ENCODE measurements at places on chromosomes 5 and 9. TPM values are rescaled to one million over a fixed set of nuclear protein-coding genes. Genes with fewer than 3 reads are reported as not detected.

GRCh38 chr5:146789712-146790653 is 88.6 kb downstream of the PPP2R2B start:
- no peak overlapping the region for H3K27ac ChIP-seq
- H3K4me3 ChIP-seq: no peak overlapping the region
- no peaks in the 10 kb centered on the region for H3K4me1 ChIP-seq

The DUSP1 gene
- 74.6 TPM for total RNA-seq

- no peaks in the 10 kb centered on the region for H3K36me3 ChIP-seq
- H3K4me3 ChIP-seq: no peak overlapping the region
- H3K27me3 ChIP-seq: peaks cover 11% of the 10 kb centered on the region
- DNase-seq: peak; percentile 69
- H3K27ac ChIP-seq: no peak overlapping the region
These were observed 28.2 kb downstream of the MRPL36 start for GRCh38 chr5:1771149-1772065.

DNA sequence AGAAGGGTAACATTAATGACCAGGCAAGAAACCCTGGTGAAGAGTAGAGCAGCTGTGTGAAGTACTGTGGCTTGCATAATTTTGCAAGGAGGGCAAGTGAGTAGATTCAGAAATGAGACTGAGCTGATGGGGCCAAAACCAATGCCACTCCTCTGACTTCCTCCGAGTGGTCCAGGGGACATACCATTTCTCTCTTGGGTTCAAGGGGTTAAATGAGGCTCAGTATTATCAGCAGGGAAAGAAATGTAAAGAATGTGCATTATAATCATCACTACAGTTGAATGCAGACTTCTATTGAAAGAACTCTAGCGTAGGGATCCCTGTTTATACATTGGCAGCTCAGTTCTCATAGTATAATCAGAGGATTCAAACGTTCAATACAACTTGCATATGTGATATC is 9.9 kb downstream of the POLR3G start:
- no peak for DNase-seq
- no peaks in the 10 kb centered on the region for H3K36me3 ChIP-seq
- H3K27ac ChIP-seq: no peak overlapping the region
- H3K27me3 ChIP-seq: no peaks in the 10 kb centered on the region

The ANKRD34B gene
- total RNA-seq: not detected

GRCh38 chr5:168162464-168162863 is 129.0 kb upstream of the WWC1 start:
- H3K27me3 ChIP-seq: peaks cover 6% of the 10 kb centered on the region
- DNase-seq: no peak
- H3K36me3 ChIP-seq: no peaks in the 10 kb centered on the region
- H3K4me3 ChIP-seq: no peak overlapping the region
- no peaks in the 10 kb centered on the region for H3K4me1 ChIP-seq
- H3K27ac ChIP-seq: no peak overlapping the region

DNA sequence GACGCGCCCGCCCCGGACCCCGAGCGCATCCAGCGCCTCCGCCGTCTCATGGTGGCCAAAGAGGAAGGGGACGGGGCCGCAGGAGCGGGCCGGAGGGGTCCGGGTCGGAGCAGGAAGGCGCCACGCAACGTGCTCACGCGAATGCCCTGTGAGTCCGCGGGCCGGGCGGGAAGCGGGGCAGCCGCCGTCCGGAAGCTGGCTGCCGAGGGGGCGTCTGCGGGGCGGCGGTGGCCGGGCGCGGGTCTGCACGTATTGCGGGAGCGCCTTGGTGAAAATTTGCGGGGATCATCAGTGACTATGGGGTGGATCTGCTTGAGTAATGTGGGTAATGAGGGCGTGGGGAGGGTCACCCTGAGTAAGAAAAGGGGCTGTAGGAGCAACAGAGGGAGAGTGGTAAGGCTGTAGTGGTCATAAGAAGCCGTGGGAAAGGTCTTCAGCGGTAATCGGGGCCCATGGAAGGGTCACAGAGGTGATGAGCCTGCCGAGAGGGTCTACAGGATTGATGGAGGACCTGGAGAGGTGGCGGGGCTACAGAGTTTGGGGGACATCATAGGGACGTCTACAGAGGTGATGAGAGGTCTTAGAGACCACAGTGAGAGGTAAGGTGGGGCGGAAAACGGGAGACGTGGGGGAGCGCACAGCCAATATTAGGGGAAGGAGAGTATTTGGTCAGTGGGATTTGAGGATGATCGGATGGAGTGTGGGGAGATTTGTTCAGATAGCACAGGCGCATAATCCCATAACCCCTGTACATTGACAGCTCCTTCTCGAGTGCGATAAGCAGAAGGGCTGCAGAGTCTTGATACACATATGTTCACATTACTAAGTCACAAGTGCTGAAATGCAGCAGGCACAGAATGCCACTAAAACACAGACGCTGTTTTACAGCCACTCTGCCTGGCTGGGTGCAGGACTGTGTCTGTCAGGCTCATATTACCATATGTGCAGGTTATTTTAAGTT is 819 bp downstream of the LSM11 start:
- H3K27ac ChIP-seq: peak overlapping the region; percentile 47
- DNase-seq: peak; percentile 90
- peak overlapping the region; percentile 87 for H3K4me3 ChIP-seq

The TMEM171 gene
- 8.0 TPM for total RNA-seq

- no peak overlapping the region for H3K27ac ChIP-seq
- peak; percentile 41 for DNase-seq
- no peaks in the 10 kb centered on the region for H3K27me3 ChIP-seq
- peaks cover 4% of the 10 kb centered on the region for H3K4me1 ChIP-seq
- no peak overlapping the region for H3K4me3 ChIP-seq
- no peaks in the 10 kb centered on the region for H3K36me3 ChIP-seq
These were observed 222.7 kb downstream of the DCP2 start for GRCh38 chr5:113199122-113199905.

DNA sequence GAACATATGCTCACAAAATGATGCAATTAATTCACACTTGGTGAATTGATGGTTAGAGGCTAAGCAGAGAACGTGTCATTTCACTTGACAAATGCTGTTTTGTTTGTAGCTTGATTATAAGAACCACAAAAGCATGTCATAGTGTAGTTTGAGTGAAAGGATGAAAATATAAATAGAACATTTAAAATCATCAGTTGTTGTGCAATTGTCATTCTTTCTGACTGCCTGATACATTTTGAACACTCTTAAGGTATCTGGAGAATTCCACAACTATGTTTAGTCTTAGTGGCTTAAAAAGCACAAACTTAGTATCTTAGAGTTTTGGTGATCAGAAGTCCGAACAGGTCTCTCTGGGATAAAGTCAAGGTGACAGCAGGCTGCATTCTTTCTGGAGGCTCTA is 129.4 kb downstream of the BASP1 start:
- H3K4me1 ChIP-seq: peaks cover 6% of the 10 kb centered on the region
- no peak overlapping the region for H3K27ac ChIP-seq
- DNase-seq: no peak
- H3K36me3 ChIP-seq: no peaks in the 10 kb centered on the region
- no peak overlapping the region for H3K4me3 ChIP-seq

The PCDHGA6 gene
- 5.1 TPM for total RNA-seq

DNA sequence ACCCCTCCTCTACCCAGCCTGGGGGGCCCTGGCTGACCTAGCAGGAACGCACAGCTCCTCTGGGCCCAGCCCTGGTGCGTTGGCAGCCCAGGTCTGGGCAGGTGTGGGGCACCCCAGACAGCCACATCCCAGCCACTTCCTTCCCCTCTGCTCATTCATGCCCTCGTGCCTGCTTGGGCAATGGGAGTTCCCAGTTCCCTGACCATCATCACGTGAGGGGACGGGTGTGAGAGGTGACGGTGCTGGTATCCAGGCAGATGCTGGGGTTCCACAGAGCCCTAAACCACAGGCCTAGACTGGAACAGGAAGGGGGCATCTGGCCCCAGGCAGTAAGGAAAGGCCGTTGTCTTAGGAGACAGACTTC is 8.4 kb downstream of the RALGDS start:
- no peak overlapping the region for H3K4me3 ChIP-seq
- H3K27ac ChIP-seq: no peak overlapping the region
- peaks cover 26% of the 10 kb centered on the region for H3K4me1 ChIP-seq

The NSUN2 gene
- 39.4 TPM for total RNA-seq

DNA sequence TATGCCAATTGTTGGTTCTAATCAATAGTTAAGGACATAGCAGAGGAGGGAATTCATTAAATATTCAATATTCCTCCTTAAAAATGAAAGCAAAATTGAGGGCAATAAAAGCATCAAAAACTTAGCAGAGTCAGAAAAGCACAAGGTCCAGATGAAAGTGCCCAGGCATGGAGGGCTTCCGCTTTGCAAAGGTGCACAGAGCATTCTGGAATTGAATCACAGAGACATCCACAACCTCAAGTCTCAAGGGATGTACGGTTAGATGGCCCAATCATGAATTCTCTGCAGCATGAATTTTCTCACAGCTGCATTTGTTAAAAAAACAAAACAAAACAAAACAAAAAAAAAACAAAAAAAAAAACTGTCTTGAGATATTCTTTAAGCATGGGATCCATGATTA is 253.7 kb downstream of the SPOCK1 start:
- DNase-seq: no peak
- no peaks in the 10 kb centered on the region for H3K27me3 ChIP-seq
- H3K36me3 ChIP-seq: no peaks in the 10 kb centered on the region
- H3K27ac ChIP-seq: no peak overlapping the region
- no peak overlapping the region for H3K4me3 ChIP-seq

- no peak overlapping the region for H3K27ac ChIP-seq
- no peaks in the 10 kb centered on the region for H3K4me1 ChIP-seq
- no peak for DNase-seq
- H3K36me3 ChIP-seq: no peaks in the 10 kb centered on the region
- no peaks in the 10 kb centered on the region for H3K27me3 ChIP-seq
- H3K4me3 ChIP-seq: no peak overlapping the region
These were observed 145.9 kb upstream of the ADCY2 start for GRCh38 chr5:7250004-7250403.

The FOXI1 gene
- total RNA-seq: not detected

GRCh38 chr5:177312649-177313181 is 1.0 kb upstream of the MXD3 start:
- H3K27ac ChIP-seq: peak overlapping the region; percentile 69
- H3K36me3 ChIP-seq: peaks cover 8% of the 10 kb centered on the region
- peaks cover 29% of the 10 kb centered on the region for H3K4me1 ChIP-seq
- DNase-seq: peak; percentile 54
- H3K27me3 ChIP-seq: no peaks in the 10 kb centered on the region
- H3K4me3 ChIP-seq: peak overlapping the region; percentile 80

- H3K36me3 ChIP-seq: no peaks in the 10 kb centered on the region
- peak; percentile 98 for DNase-seq
- H3K27me3 ChIP-seq: no peaks in the 10 kb centered on the region
- peaks cover 24% of the 10 kb centered on the region for H3K4me1 ChIP-seq
- H3K4me3 ChIP-seq: peak overlapping the region; percentile 88
These were observed 500 bp upstream of the GNAQ start for GRCh38 chr9:78031893-78032729.

- no peak overlapping the region for H3K4me3 ChIP-seq
- H3K4me1 ChIP-seq: peaks cover 33% of the 10 kb centered on the region
- DNase-seq: no peak
- H3K27ac ChIP-seq: peak overlapping the region; percentile 98
- no peaks in the 10 kb centered on the region for H3K27me3 ChIP-seq
These were observed 127.0 kb upstream of the RPS23 start for GRCh38 chr5:82405161-82405560.

DNA sequence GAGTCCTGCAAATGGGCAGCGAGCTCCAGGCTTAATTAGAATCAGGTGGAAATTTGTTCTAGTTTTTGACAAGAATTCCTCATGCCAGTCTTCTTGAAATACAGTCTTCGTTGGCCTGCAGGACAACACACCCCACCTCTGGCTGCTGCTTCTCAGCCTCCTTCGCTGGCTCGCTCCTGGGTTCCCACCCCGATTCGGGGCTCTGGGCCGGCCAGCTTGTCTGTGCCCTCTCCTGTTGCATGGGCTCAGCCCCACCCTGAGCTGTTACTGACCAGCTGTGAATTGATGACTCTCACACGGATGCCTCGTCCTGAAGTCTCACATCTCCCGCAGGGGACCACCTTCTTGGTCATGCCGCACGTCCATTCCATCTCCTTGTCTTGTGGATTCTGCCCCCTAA is 21.0 kb downstream of the PSD2 start:
- no peaks in the 10 kb centered on the region for H3K4me1 ChIP-seq
- no peaks in the 10 kb centered on the region for H3K36me3 ChIP-seq
- peak; percentile 50 for DNase-seq
- H3K27ac ChIP-seq: no peak overlapping the region

GRCh38 chr9:127449332-127449966 is 1.8 kb downstream of the RPL12 start:
- peak overlapping the region; percentile 92 for H3K27ac ChIP-seq
- DNase-seq: peak; percentile 52
- H3K27me3 ChIP-seq: no peaks in the 10 kb centered on the region
- H3K36me3 ChIP-seq: peaks cover 61% of the 10 kb centered on the region
- peaks cover 34% of the 10 kb centered on the region for H3K4me1 ChIP-seq

The CLK4 gene
- total RNA-seq: 33.3 TPM

DNA sequence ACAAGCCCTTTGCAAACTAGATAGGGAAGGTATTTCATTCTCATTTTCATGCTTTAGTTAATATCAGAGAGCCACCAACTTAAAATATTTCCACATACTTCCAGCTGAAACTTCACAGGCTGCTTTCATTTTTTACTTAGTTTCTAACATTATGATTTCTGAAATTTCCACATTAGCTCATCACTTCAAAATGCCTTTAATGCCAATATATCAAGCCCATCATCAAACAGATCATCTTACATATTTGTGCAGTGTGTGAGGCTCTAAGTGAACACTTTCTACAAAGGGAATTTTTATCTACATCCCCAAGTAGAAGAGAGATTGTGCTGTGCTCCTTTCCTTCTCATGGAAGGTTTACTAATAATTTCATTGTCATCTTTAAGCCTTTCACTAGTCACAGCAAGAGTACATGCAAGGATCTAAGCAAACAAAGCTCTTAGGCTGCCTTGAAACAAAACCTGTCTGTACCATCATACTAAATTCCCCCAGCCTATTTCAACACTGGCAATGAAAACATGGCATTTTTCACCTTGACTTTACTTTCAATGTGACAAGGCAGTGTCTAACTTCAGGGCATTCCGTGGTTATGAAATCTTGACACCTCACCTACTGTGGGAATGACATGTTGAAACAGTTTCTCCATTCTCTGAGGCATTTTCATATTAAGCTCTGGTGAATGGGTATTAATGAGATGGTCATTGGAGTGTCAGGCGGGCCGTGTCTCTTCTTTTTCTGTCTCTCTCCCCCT is 45.4 kb downstream of the PPP2R2B start:
- H3K4me3 ChIP-seq: no peak overlapping the region
- no peaks in the 10 kb centered on the region for H3K4me1 ChIP-seq
- no peaks in the 10 kb centered on the region for H3K36me3 ChIP-seq
- no peak for DNase-seq

- no peaks in the 10 kb centered on the region for H3K27me3 ChIP-seq
- no peak overlapping the region for H3K27ac ChIP-seq
- no peak overlapping the region for H3K4me3 ChIP-seq
- peaks cover 14% of the 10 kb centered on the region for H3K36me3 ChIP-seq
- peaks cover 2% of the 10 kb centered on the region for H3K4me1 ChIP-seq
These were observed 151.3 kb downstream of the SAXO1 start for GRCh38 chr9:18881758-18882157.

- H3K36me3 ChIP-seq: peaks cover 6% of the 10 kb centered on the region
- no peak overlapping the region for H3K27ac ChIP-seq
- no peak for DNase-seq
- peak overlapping the region; percentile 20 for H3K4me3 ChIP-seq
- H3K27me3 ChIP-seq: peaks cover 43% of the 10 kb centered on the region
- no peaks in the 10 kb centered on the region for H3K4me1 ChIP-seq
These were observed 13.9 kb downstream of the NR2F1 start for GRCh38 chr5:93596676-93597490.

- peaks cover 17% of the 10 kb centered on the region for H3K4me1 ChIP-seq
- DNase-seq: no peak
- H3K4me3 ChIP-seq: no peak overlapping the region
- H3K27me3 ChIP-seq: no peaks in the 10 kb centered on the region
- no peak overlapping the region for H3K27ac ChIP-seq
- H3K36me3 ChIP-seq: peaks cover 18% of the 10 kb centered on the region
These were observed 4.0 kb downstream of the NAIF1 start for GRCh38 chr9:128062846-128063831.

The PRRT1B gene
- total RNA-seq: not detected
